ENCODE measurements at places on chromosomes 6 and 20.
A peak's percentile ranks its signal among the peaks of the same experiment; 100 is the strongest.

DNA sequence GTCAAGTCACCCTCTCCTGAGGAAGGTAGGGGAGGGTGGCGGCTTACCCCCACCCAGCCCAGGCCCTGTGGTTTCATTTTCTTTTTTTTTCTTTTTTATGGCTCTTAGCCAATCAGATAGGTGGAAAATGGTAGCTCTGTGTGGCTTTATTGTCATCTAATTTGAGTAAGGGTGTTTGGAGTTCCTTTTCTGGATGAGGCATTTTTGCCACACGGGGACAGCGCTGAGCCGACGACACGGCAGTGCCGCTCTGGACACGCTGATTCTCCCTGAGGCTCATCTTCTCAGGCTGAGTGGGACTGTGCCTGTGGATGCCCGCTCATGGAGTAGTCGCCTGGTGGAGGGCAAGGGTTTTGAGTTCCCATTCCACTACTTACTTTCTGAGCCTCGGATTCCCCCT is 37.6 kb upstream of the ANGPT4 start:
- no peaks in the 10 kb centered on the region for H3K36me3 ChIP-seq
- no peaks in the 10 kb centered on the region for H3K27me3 ChIP-seq
- no peaks in the 10 kb centered on the region for H3K4me1 ChIP-seq
- no peak overlapping the region for H3K4me3 ChIP-seq
- peak; percentile 30 for DNase-seq

GRCh38 chr6:13252790-13253189 is 75.5 kb downstream of the TBC1D7 start:
- no peaks in the 10 kb centered on the region for H3K27me3 ChIP-seq
- H3K4me3 ChIP-seq, result no peak overlapping the region
- no peaks in the 10 kb centered on the region for H3K36me3 ChIP-seq
- no peak for DNase-seq
- H3K4me1 ChIP-seq, result no peaks in the 10 kb centered on the region

- DNase-seq, result no peak
- H3K36me3 ChIP-seq, result no peaks in the 10 kb centered on the region
- H3K27me3 ChIP-seq, result no peaks in the 10 kb centered on the region
- no peak overlapping the region for H3K4me3 ChIP-seq
Observed at GRCh38 chr6:40176152-40176551, 241.9 kb upstream of the MOCS1 start.

DNA sequence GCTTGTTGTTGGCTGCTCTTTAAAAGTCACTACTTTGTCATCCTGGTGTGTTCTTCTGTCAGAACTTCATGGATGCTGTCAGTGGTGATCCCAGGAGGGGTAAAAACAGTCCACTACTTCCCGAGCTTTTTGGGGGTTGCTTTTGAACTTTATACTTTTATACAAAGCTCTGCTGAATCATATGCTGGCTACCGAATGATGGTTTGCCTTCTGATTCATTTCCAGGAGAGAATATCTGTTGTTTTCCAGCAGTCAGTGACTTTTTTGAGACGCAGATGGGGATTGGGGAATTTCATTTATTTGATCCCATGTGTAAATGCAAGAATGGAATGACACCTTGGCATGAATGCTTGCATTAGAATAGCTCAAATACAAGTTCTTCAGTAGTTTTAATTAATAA is 32.7 kb upstream of the COL10A1 start:
- H3K36me3 ChIP-seq, result no peaks in the 10 kb centered on the region
- DNase-seq, result no peak
- H3K27me3 ChIP-seq, result no peaks in the 10 kb centered on the region
- H3K4me1 ChIP-seq, result no peaks in the 10 kb centered on the region
- no peak overlapping the region for H3K27ac ChIP-seq
- H3K4me3 ChIP-seq, result no peak overlapping the region

DNA sequence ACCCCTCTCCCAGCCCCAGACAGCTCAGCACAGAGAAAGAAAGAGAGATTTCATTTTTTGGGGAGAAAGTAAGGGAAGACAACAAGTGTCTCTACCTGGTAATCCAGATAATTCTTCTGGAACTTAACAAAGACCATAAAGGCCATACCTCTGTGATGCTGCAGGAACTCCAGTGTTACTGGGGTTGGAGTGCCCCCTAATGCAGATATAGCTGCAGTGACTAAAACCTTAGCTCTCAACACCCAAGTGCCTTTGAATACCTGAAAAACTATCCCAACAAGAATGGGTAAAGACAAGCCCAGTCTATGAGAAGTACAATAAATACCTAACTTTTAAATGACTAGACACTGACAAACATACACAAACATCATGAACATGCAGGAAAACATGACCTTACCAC is 365.3 kb upstream of the PTCHD4 start:
- DNase-seq, result no peak
- no peak overlapping the region for H3K27ac ChIP-seq
- H3K4me1 ChIP-seq, result no peaks in the 10 kb centered on the region
- no peaks in the 10 kb centered on the region for H3K36me3 ChIP-seq
- no peaks in the 10 kb centered on the region for H3K27me3 ChIP-seq
- no peak overlapping the region for H3K4me3 ChIP-seq

- no peak overlapping the region for H3K27ac ChIP-seq
- no peaks in the 10 kb centered on the region for H3K36me3 ChIP-seq
- H3K27me3 ChIP-seq, result no peaks in the 10 kb centered on the region
- H3K4me1 ChIP-seq, result peaks cover 5% of the 10 kb centered on the region
- no peak for DNase-seq
- H3K4me3 ChIP-seq, result no peak overlapping the region
Observed at GRCh38 chr6:5752391-5752680, 254.4 kb downstream of the NRN1 start.

GRCh38 chr6:115613488-115613887 is 447.2 kb downstream of the FRK start:
- H3K36me3 ChIP-seq, result no peaks in the 10 kb centered on the region
- no peaks in the 10 kb centered on the region for H3K4me1 ChIP-seq
- no peak overlapping the region for H3K27ac ChIP-seq
- DNase-seq, result peak; percentile 26
- H3K4me3 ChIP-seq, result no peak overlapping the region
- no peaks in the 10 kb centered on the region for H3K27me3 ChIP-seq

GRCh38 chr20:61960836-61961235 is 104.8 kb downstream of the TAF4 start:
- no peak for DNase-seq
- H3K27ac ChIP-seq, result no peak overlapping the region
- H3K27me3 ChIP-seq, result no peaks in the 10 kb centered on the region
- no peak overlapping the region for H3K4me3 ChIP-seq
- H3K4me1 ChIP-seq, result peaks cover under 1% of the 10 kb centered on the region

- H3K27me3 ChIP-seq, result peaks cover 44% of the 10 kb centered on the region
- peaks cover 11% of the 10 kb centered on the region for H3K4me1 ChIP-seq
Observed at GRCh38 chr6:127119102-127120022, 891 bp downstream of the RSPO3 start.

DNA sequence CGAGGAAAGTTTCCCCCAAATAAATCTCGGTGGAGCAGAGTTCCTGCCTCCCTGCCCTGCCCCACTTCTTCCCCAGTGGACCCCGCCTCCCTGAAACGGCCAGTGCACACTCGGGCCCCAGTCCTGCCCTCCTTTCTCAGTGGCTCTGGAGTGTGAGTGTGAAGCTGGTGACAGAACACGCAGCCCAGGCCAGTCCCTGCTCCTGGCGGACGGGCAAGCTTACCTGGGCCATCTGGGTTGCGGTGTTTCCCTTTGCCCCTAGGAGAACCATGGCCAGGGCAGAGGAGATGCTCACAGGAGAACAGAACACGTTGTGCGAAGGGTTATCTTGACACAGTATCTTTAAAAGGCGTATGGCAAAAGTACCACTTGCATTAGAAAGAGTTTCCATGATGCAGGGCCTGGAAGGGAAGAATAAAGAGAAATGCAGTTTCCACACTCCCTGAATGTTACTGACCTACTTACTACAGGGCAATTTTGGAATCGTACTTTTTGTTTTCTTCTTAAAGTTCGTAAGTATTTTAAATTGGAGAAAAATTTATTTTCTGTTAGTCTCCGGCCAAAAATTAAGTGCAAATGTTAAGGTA is 2.8 kb downstream of the SERPINB9 start:
- peaks cover 2% of the 10 kb centered on the region for H3K4me1 ChIP-seq
- no peak overlapping the region for H3K4me3 ChIP-seq
- DNase-seq, result no peak
- H3K36me3 ChIP-seq, result peaks cover 6% of the 10 kb centered on the region
- H3K27me3 ChIP-seq, result no peaks in the 10 kb centered on the region
- H3K27ac ChIP-seq, result no peak overlapping the region

DNA sequence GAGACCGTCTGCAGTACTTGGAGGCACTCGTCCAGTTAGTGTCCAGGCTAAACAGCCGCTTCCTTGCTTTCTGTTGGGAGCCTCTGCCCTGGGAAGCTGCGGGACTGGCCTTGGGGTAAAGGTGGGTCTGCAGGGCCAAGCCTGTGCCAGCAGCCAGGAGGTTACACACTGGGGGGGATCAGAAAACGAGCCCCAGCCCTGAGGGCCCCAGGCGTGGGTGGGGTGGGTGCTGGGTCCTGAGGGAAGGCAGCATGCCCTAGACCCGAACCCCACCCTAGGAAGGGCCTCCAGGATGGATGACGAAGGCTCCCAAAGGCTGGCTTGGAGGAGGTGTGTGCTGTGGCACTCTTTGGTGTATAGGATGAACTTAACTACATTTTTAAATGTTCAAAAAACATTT is 335.2 kb downstream of the ZFAND3 start:
- H3K4me1 ChIP-seq, result no peaks in the 10 kb centered on the region
- no peak for DNase-seq
- no peak overlapping the region for H3K27ac ChIP-seq
- H3K27me3 ChIP-seq, result no peaks in the 10 kb centered on the region

DNA sequence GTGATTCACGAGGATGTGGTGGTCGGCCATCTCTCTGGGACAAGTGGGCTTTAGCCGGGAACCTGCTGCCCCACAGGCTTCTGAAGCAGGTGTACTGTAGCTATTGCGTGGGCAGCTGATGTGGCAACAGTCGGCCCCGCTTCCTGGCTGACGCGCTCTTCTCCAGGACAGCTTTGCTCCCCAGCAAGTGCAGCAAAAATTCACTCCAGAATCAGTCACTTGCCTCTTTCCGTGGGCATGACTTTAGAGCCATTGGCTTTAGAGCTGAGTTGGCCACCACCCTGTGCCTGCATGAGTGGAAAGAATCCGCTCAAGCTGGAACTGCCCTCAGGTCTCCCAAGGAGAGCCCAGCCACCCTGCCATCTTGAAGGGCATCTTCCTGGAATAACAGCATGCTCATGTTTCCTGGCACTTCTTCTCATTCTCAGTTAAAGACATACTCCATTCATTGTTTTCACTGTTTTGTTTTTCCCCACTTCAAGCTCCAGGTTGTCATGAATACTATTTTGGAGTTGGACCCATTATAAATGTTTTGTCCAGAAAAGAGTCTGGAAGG is 178.3 kb downstream of the ZDHHC14 start:
- no peak overlapping the region for H3K27ac ChIP-seq
- no peak overlapping the region for H3K4me3 ChIP-seq
- no peak for DNase-seq
- H3K4me1 ChIP-seq, result no peaks in the 10 kb centered on the region
- no peaks in the 10 kb centered on the region for H3K27me3 ChIP-seq
- no peaks in the 10 kb centered on the region for H3K36me3 ChIP-seq

- no peaks in the 10 kb centered on the region for H3K4me1 ChIP-seq
- H3K27ac ChIP-seq, result peak overlapping the region; percentile 25
- no peak for DNase-seq
- no peaks in the 10 kb centered on the region for H3K36me3 ChIP-seq
Observed at GRCh38 chr6:134289204-134289575, 28.7 kb downstream of the SGK1 start.

- peaks cover 8% of the 10 kb centered on the region for H3K36me3 ChIP-seq
- H3K27me3 ChIP-seq, result no peaks in the 10 kb centered on the region
- peaks cover 3% of the 10 kb centered on the region for H3K4me1 ChIP-seq
- no peak overlapping the region for H3K4me3 ChIP-seq
Observed at GRCh38 chr6:111674413-111674812, 68.7 kb upstream of the TRAF3IP2 start.

- H3K27ac ChIP-seq, result no peak overlapping the region
- peaks cover 6% of the 10 kb centered on the region for H3K4me1 ChIP-seq
- DNase-seq, result no peak
Observed at GRCh38 chr6:125871365-125871764, 80.6 kb downstream of the NCOA7 start.

DNA sequence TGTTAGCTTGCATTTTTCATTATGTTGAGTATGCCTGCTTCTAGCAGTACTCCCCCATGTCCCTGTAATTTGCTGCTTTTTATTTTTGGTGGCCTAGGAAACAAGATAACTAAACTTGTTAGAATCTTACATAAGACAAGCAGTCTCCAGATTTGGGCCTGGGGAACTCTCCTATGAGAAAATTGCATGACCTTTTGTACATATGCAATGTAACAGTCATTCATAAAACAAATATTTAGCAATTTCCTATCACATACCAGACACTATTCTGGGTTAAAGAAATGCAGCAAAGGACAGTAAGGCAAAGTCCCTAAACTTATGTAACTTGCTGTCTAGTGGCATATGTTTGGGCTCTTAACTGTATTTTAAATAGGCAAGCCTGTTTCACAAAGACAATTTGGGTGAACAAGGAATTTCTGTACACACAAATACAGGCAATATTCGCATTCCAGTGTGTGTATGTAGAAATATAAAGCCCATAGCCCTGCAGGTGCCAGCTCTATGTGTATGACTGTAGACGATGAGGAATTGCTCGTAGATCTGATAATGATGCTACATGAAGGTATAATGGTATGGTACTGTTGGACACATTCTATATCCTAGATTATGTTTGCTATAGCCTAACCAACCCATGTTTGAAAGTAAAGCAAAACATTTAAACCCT is 305.2 kb upstream of the CITED2 start:
- no peaks in the 10 kb centered on the region for H3K27me3 ChIP-seq
- no peak overlapping the region for H3K4me3 ChIP-seq
- DNase-seq, result peak; percentile 93
- no peaks in the 10 kb centered on the region for H3K36me3 ChIP-seq

- no peak overlapping the region for H3K27ac ChIP-seq
- no peak for DNase-seq
- H3K27me3 ChIP-seq, result no peaks in the 10 kb centered on the region
Observed at GRCh38 chr6:164897523-164898235, 411.7 kb downstream of the C6orf118 start.

- peak overlapping the region; percentile 39 for H3K4me3 ChIP-seq
- no peak overlapping the region for H3K27ac ChIP-seq
- H3K27me3 ChIP-seq, result no peaks in the 10 kb centered on the region
- no peak for DNase-seq
- H3K36me3 ChIP-seq, result no peaks in the 10 kb centered on the region
- peaks cover 37% of the 10 kb centered on the region for H3K4me1 ChIP-seq
Observed at GRCh38 chr20:32536851-32537656, 48.1 kb downstream of the NOL4L start.

GRCh38 chr20:40562031-40562430 is 127.0 kb downstream of the MAFB start:
- H3K4me3 ChIP-seq, result no peak overlapping the region
- DNase-seq, result peak; percentile 23
- H3K4me1 ChIP-seq, result peaks cover 18% of the 10 kb centered on the region
- H3K27me3 ChIP-seq, result no peaks in the 10 kb centered on the region
- H3K36me3 ChIP-seq, result no peaks in the 10 kb centered on the region

Measured in trophoblast cell (in vitro differentiated cells and primary cell).